Cardiac ventricle fibroblast (primary cell): ENCODE measurements at places on chromosomes 4 and X. TPM values are rescaled to one million over a fixed set of nuclear protein-coding genes. Genes with fewer than 3 reads are reported as not detected.

The PALLD gene
- 16.0 and 24.9 TPM in 2 replicates for total RNA-seq

The CDKL2 gene
- total RNA-seq: not detected in 2 replicates

The IL13RA2 gene
- 9.9 and 16.6 TPM in 2 replicates for total RNA-seq

The SPATA18 gene
- total RNA-seq: 11.0 and 16.4 TPM in 2 replicates

The GATA1 gene
- total RNA-seq: not detected in 2 replicates

The GPAT3 gene
- total RNA-seq: 0.62 and 1.5 TPM in 2 replicates

The ANXA10 gene
- total RNA-seq: 1.5 and 2.7 TPM in 2 replicates

The SSX3 gene
- not detected in 2 replicates for total RNA-seq

The PABPC1L2A gene
- total RNA-seq: not detected in 2 replicates

The DCLK2 gene
- 0.50 and 0.78 TPM in 2 replicates for total RNA-seq

The PASD1 gene
- total RNA-seq: not detected in 2 replicates

The CXCL3 gene
- total RNA-seq: 3.2 and 5.4 TPM in 2 replicates

The HSFX3 gene
- not detected in 2 replicates for total RNA-seq

The GAGE1 gene
- total RNA-seq: not detected in 2 replicates

The CXCL8 gene
- 9.1 and 11.1 TPM in 2 replicates for total RNA-seq

The MAGEA12 gene
- total RNA-seq: not detected in 2 replicates

The PDGFC gene
- 7.5 and 12.6 TPM in 2 replicates for total RNA-seq

The RHOH gene
- total RNA-seq: not detected in 2 replicates

The SPARCL1 gene
- 208 and 218 TPM in 2 replicates for total RNA-seq
